Stimulated activated CD4-positive, alpha-beta T cell treated with anti-CD3 and anti-CD28 coated beads, Interleukin-1b, Interleukin-23, amount 100 ng/mL, for 1 hour (primary cell): ENCODE measurements at places on chromosomes 5 and 9.

GRCh38 chr9:14389146-14389545, 75.2 kb upstream of the NFIB start:
- DNase-seq = no peak

GRCh38 chr5:4384649-4385048, 755.5 kb upstream of the ADAMTS16 start:
- no peak for DNase-seq

GRCh38 chr5:129135633-129136032, 41.1 kb downstream of the ISOC1 start:
- no peak for DNase-seq

DNA sequence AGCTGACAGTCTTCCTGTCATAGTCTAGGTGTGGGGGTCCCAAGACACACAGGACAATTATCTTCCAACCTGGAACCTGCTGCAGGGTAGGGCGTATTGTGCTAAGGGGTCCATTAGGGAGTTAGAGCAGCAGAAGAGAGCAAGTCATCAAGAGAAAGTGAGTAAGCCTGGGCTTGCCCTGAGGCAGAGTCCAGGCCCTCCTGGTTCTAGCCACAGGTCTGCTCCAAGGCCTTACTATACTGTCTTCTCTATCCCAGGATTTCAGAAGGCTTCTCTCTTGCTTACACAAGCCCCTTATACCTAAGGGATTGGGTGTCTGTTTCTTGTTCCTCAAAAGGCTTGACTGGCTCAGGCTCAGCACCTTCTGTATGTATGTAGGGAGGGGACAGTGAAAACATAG, 7.7 kb downstream of the P4HA2 start:
- no peak for DNase-seq

GRCh38 chr9:35229066-35229778, 67.4 kb downstream of the UNC13B start:
- no peak for DNase-seq

DNA sequence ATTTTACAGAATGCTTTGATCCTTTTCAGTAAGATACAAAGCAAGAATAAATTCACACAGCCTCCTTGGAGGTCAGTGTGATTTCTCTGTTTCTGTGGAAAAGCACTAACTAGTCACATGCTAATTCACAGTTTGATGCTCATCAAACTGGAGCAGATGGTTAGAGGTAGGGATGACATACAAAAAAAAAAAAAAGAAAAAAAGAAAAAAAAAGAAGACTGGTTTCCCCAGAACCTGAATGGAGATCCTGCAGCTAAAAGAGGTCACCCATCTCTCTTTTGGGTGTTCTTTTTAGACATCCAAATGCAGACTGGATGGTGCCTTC, 123.7 kb upstream of the ANKRD55 start:
- no peak for DNase-seq

DNA sequence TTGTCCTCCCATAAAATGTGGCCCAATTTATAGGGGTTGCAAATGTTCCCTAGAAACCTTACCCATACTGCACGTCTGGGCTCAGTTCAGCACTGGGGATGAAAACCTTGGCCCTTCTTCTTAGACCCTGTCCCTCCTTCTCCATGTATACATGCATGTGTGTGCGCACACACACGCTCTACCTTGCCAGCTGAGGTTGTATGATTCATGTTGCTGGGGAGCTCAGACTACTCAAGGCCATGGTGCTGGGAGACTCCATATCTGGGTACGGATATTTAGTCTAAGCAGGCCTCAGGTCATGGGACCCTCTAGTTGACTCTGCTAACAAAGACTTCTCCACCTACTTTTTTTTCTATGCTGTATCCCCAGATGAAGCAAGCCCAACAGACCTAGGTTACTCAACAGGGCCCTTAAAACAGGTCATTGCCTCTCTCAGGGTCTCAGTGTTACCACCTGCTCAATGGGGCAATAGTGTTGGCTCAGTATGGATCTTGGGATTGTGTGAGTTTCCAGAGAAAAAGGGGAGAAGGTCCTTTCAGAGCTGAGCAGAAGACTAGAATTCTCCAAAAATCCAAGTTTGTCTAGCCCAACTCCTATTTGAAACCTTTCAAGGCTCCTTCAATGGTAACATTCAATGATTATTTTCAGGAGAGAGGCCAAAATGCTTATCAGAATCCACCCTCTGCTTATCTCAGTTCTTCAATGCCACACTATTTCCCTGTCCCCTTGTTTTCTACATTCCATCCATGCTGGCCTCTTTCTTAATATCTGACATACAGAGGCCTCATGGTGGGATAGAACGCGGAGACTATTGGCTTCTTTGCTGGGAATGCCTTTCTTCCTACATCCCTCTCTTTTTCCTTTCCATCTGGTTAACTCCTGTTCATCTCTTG, 123.6 kb upstream of the PITX1 start:
- DNase-seq = no peak

- no peak for DNase-seq
Observed at GRCh38 chr5:39062530-39062929, 11.7 kb downstream of the RICTOR start.

GRCh38 chr9:94029932-94030317, 54.3 kb upstream of the PTPDC1 start:
- no peak for DNase-seq

DNA sequence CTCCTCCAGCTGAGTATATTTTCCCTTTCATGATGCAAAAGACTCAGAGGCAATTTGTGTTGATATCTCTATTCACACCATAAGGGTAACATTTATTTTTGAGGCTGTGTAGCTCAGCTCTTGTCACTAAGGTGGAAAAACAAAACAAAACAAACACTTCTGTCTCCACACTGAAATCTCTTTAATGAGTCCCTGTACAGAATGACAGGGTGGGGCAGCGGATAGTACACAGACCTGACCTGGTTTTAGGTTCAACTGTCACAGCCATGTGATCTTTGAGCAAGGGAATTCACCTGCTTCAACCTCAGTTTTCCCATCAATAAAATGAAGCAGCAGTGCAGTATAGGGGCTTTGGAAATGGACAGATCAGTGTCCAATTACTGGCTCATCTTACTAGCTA, 29.3 kb downstream of the TLR4 start:
- DNase-seq = no peak

- no peak for DNase-seq
Observed at GRCh38 chr5:57452885-57453284, 29.7 kb downstream of the ACTBL2 start.

- DNase-seq = no peak
Observed at GRCh38 chr9:89177012-89177943, 1.3 kb downstream of the SHC3 start.

DNA sequence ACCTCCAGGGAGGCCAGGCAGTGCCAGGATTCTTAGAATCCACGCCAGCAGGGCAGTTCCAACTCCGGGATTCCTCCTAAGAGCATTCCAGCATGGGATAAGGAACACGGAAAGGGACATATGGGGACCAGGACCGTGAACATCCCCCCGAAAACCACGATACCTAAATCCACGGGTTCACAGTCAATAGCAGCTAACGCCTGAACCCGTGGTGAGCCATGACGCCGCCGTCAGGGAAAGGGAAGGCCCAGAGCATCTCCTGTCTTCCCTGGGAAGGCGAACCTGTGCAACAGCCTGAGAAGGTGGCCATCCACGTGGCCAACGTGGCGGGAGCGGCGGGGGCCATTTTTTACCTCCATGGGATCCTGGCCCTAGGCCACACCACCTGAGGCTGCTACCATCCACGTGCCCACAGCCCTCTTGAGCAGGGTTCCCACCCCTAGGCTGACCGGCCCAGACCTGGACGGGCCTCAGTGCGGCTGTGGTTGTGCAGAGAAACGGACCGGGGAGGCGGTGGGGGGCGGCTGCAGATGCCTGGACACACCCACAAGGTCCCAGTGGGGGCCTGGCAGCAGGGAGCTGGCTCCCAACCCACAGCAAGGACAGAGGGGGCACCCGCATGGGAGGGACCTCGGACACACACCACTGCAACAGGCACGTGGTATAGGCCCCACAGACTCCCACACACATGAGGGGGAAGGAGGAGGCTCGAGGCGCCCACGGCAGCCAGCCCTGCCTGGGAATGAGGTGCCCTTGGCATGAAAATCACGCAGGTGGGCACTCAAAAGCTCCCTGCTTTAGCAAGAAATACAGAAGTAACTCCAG, 42.8 kb downstream of the SLC12A7 start:
- no peak for DNase-seq

DNA sequence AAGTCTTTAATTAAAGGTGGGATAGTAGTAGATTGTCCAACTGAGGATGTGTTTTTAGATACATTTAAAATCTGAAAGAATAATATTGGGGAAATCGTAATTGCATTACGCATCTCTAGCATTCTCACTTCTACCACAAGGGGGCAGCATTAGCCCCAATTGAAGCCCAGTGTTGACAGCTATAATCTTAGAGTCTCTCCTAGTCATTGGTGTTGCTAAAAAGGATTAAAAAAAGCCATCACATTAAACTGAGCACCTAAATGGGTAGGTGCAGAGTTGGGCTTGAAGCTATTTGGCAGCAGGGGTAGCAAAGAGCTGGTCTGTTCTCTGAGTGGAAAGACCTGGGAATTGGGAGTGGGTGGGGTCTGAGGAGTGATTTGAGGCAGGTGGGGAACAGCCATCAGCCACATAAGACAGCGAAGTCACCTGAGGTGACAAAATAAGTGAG, 177.2 kb downstream of the OSTF1 start:
- peak; percentile 12 for DNase-seq

- no peak for DNase-seq
Observed at GRCh38 chr5:81590498-81591384, 160.2 kb downstream of the SSBP2 start.

DNA sequence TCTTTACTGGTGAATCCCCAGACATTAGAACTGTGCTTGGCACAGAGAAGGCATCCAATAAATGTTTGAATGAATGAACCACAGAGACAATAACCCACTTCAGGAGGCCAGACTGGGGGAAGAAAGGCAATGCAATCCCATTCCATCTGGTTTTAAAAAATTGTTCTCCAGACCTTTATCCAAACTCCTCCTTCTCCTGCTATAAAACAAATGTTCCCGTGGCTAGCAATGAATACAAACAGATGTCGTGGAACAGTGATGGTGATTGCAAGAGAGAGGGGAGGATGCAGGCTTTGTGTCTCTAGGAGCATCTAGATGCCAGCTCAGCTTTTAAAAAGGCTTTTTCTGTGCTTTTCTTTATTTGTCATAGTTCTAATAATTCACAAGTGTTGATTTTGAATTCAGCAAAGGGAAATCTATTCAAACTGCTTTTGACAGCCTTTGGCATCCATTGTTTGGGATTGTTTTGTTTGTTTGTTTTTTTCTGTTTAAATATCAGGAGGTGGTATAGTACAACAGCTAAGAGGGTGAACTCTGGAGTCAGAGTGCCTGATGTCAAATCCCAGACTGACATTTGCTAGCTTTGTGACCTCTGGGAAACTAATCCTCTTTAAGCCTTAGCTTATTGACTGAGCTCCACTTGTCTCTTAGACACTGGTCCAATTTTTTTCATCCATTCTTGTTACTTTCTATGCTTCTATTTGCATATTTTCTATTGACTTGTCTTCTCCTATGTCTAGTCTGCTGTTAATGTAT, 59.1 kb downstream of the TNFSF15 start:
- no peak for DNase-seq

GRCh38 chr5:81980598-81981260, 8.9 kb downstream of the ATG10 start:
- DNase-seq = no peak

GRCh38 chr5:1054018-1054798, 45.6 kb downstream of the NKD2 start:
- no peak for DNase-seq

DNA sequence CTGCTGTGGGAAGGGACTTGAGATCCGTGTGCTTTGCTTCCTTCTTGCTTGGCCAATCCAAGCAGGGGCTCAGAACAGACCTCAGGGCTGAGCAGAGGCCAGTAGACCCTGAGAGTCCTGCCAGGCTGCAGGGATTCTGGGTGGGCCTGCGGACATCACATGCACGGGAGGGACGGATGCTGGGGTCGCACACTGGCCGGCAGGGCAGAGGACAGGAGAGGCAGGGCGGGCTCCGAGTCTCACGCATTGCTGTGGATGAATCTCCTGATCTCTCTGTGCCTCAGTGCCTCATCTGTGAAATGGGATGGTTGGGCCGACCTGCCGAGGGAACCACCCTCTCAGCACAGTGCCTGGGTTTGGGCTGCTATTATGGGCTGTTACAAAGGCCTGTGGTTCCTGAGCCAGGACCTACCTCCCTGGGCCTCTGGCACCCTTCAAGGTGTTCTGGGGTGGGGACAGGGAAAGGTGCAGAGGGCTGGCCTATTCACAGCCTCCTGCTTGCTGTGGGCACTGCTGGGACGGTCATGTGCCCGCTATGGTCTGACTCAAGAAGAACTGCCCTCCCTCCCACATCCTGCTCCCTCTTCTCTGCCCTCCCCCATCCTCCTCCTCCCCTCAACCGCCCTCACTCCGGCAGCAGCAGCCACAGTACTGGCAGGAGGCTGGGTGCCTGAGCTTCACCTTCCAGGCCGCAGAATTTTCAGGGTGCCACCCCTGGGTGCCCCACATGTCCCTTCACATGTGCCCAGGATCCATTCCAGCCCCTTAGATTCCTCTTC, 43.3 kb downstream of the NCS1 start:
- no peak for DNase-seq

GRCh38 chr9:135224921-135225541, 137.6 kb downstream of the OLFM1 start:
- no peak for DNase-seq

DNA sequence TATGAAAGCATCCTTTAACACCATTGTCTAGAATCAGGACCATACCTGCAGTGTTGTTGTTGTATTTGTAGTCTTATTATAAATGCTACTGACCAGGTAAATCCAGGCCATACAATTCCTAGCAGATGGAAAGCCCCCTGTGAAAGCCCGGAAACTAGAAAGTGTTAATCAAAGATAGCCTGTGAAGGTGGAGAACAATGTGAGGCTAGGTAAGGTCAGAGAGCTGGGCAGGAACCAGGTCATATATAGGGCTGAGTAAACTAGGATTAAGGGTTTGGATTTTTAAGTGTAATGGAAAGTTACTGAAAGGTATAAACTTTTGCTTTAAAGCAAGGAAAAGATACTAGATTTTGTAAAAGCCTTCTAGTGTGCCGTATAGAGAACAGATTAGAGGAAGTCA, 6.7 kb downstream of the LRRC70 start:
- no peak for DNase-seq

DNA sequence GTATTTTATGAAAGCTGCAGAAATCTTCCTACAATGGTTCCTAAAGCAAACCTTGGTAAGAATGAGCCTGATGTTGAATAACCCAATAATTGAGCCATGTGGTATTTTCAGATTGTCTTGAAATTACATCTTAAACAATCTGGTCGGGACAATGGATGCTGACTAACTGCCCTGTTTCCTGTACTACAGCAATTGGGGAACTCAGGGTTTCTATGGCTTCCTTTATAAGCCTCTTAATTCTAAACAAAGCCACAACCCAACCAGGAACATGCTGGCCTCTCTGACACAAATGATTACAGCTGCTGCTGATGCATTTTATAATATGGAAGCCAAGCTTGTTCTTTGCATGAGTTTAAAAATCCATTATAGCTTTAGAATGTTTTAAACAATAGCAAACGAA, 30.2 kb downstream of the PTPN3 start:
- DNase-seq = no peak

- DNase-seq = no peak
Observed at GRCh38 chr9:1522219-1522767, 472.1 kb downstream of the DMRT2 start.
